AG09319 (cell line): ENCODE measurements at places on chromosomes 1 and 21.

GRCh38 chr21:21661741-21662140 is 663.5 kb downstream of the NCAM2 start:
- no peak for DNase-seq

DNA sequence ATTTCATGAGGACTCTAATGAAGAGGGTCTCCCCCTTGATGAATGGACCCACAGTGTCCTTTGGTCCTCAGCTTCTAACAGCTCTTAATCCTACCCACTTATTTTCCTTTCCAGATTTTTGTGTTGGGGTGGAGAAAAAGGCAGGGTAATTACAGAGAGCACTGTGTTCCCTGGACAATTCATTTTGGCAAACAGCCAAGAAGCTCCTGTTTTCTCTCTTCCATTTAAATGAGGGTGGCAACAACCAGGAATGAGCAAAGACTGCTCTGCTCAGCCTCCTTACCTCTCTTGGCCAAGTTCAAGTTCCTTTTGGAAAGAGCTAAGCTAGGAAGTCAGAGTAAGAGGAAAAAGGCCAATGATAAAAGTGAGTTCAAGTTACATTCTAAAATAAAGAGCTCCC is 11.9 kb downstream of the XKR8 start:
- no peak for DNase-seq

DNA sequence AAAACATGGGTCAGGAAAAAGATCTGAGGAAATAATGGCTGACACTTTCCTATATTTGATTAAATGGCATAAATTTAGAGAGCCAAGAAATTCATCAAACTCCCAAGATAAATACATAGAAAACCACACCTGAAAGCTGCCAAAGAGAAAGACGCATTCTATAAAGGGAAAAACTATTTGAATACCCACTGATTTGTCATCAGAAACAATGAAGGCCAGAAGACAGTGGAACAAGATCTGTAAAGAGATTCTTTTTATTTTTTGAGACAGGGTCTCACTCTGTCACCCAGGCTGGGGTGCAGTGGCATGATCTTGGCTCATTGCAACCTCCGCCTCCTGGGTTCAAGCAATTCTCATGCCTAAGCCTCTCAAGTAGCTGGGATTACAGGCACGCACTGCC is 17.4 kb downstream of the SDE2 start:
- no peak for DNase-seq

- DNase-seq: no peak
These were observed 27.7 kb upstream of the HAO2 start for GRCh38 chr1:119340861-119341261.

DNA sequence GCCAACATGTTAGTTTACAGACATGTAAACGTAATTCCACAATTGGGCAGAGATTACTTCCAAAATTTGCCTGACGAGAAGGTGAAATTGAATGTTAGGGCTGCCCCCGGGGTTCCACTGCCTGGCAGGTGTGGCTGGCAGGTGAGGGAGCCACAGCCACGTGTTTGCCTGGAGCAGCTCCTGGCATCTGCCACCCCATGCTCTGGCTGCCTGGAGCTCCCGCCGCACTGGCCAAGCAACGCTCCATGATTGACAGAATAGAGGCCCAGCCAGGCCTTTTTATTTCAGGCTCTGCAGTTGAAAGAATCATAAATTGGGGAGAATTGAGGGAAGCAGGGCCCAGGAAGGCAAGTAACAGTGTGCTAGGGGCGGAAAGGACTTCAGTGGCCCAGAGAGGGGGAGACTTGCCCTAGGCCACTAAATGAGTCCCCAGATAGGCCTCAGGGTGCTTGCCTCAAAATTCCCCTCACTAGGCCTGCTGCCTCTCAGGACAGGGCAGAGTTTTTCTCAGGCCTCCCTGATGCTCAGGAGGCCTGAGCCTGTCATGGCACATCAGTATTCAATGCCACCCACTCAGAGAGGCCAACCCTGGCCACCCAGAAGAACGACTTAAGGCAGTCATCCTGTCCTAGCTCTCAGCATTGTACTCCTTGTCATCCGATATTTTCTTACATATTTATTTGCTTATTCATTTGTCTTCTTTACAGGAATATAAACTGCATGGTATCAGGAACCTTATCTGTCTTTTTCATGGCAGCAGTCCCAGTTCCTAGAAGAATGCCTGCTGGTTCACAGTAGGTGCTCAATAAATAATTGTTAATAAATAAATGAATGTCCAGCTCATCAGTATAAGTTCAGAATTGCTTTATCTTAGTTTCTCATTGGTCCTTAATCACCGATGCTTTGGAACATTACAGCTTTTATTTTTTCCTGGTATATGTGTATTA is 16.6 kb upstream of the S1PR1 start:
- DNase-seq: no peak

DNA sequence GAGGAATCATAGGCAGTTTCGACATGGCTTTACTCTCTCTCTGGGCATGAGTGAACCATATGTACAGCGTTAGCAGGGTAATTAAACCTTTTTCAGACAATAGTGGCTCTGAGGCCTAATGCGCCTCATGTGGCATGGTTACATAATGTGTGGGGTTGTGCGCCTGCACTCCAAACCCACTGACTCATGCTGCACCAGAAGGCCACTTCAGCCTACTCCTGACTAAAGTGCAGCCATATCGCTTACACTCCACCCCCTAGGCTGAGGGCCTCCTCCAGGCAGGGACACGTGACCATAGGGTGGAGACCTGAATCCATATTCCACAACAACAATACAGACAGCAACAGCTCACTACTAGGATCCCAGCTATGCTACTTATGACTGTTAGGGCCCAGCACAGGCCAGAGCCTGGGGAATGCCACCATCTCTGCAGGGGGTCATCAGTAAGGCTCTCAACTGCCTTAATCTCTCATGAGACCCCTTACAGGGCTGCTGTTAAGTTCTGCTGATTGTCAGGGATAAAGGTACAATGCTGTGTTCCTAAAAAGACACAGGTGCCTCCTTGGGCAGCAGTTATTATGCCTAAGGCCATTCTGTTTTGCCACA is 13.4 kb upstream of the ODF2L start:
- no peak for DNase-seq

GRCh38 chr1:209618756-209619420 is 33.3 kb downstream of the LAMB3 start:
- DNase-seq: no peak

DNA sequence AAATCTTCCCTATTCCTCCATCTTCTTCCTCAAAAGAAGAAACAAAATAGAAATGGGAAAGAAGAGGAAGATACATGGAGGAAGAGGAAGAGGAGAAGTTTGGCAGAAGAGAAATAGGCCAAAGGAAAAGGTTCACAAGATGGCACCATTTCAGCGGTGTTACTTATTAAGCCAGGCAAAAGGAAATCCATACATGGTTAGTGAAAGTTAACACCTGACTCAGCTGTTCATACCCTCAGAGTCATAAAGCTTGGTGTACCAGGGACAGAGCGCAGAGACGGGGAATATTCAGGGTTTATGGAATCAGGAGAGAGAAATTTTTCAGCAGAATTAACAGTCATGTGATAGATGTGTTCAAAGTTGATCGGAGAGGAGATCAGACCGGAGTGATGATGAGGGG is 70.6 kb downstream of the COQ8A start:
- no peak for DNase-seq

GRCh38 chr1:201429736-201430501 is 8.4 kb upstream of the TNNI1 start:
- no peak for DNase-seq

DNA sequence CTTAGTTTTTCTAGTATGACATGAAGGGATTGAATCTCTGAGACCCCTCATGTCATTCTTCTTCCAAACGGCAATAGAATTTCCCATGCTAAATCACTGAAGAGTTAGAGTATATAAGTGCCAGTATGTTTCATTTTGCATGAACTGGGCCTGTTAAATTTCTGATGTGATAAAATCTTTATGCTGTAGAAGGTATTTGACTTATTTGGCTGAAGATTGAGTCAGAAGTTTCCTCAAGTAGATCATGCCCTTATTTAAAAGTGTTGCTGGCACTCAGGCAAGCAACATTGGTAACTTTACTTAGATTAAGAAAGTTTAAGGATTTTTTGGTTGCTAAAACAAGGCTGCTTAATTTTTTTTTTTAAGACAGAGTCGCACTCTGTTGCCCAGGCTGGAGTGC is 13.3 kb downstream of the ATF6 start:
- DNase-seq: no peak

GRCh38 chr1:23085696-23086095 is 66.4 kb downstream of the KDM1A start:
- DNase-seq: no peak

GRCh38 chr1:109208394-109208793 is 5.3 kb upstream of the SARS1 start:
- no peak for DNase-seq

DNA sequence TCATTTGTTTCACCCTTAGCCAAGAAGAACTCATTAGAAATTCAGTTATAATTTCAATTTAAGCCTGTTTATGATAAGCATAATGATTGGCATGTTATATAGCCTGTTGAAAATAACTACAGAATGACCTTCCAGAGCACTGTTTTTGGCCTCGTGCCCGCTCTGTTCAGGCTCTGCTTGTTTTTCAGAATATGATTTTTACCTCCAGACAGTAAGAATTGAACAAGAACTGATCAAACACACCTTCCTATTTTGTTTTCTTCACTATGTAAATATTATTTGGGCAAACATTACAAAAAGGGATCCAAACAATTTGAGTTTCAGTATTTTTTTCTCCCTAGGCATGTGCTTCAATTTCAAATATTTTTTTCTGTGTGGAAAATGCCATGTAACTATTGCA is 48.1 kb upstream of the ANGPTL1 start:
- DNase-seq: no peak

DNA sequence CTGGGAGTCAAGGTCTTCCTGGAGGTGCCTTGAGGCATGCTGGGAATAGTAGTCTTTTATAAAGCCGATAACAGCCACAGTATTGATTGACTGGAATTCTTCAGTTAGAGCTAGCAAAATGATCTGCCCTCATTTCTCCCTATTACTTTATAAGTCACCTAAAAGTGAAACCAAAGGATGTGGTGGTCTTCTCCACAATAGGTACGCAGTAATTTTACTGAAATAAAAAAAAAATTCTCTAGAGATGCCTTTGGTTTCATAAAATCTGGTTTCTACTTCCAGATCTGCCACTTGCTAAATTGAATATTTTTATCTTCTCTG is 518 bp upstream of the NDC1 start:
- DNase-seq: no peak

DNA sequence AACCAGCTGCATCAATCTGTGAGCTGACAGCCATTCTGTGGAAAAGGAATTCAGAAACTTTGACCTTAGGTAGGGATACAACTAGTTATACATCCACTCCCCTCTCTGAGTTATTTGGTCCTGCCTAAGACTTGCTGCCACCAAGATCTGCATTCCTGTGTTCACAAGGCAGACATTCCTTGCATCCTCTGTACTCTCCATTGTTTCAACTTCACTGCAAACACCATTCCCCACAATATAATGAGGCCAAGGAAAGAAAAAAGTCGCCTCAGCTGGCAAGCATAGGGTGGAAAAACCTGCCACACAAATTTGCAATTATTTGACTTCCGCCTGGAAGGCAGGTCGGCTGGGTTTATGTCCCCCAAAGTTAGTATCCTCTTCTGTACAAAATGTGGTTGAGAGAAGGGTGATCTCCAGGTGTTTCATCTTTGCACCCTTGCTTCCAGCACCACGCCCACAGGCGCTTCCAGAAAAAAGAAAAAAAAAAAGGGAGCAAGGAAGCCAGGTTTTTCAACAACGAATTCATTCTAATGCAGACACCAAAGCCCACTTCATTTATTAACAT is 676 bp upstream of the CTTNBP2NL start:
- no peak for DNase-seq

DNA sequence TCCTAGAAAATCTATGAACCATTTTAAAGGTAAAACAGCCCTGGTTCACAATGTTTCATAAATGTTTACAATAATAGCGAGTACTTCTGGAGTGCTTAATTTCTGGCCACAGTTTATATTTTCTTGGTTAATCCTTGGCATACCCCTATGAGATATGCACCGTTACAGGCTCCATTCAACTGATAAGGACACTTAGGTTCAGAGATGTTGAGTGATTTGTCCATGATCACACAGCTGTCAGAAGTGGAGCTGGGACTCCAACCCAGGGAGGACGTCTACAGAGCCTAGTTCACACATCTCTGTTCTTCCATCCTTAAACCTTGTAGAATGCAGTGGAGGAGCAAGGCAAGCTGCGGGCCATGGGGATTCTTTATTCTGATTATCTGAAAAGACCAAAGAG is 48.4 kb upstream of the RUNX1 start:
- DNase-seq: no peak

GRCh38 chr1:223211323-223211985 is 68.4 kb upstream of the TLR5 start:
- no peak for DNase-seq

DNA sequence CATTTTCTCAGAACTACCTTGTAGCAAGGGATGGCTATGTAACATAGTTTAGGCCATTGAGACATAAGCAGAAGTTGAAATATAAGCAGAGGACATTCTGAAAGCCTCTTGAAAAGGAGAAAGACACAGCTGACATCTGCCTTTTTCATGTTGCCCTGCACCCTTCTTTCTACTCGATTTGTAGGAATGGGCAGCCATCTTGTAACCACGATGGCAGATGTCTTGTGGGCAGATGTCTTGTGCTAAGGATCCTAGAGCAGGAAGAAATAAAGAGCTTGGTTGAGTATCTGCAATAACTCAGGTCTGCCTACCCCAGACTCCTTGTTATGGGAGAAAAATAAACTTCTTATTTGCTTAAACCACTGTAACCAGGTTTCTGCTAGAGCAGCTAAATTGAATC is 351.0 kb downstream of the PDE4B start:
- no peak for DNase-seq

DNA sequence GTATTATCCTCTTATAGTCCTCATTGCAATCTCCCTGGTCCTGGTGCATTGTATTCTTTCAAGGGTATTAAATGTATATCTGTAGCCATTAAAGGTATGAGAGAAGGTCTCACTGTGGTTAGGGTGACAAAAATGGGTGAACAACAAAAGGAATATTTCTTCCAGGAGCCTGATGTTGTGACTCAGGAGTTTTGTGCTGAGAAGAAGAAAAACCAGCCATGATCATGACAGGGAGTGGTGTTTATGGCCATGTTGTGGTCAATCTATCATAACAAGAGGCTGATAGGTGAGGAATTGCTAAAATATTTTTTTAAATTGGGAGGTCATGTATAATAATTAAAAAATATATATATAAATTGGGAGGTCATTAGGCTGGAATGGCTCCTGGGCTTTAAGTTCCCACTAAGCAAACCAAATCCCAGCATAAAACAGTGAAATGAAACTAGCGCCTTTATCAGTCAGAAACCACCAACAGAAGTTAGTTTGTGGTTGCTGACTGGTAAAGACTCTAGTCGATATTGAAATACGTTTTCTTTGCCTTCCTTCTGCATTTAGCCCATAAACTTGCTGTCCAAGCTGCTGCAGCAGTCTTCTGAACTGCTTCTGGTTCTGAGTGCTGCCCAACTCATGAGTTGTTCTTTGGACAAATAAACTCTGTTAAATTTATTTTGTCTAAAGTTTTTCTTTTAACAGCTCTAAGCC is 60.3 kb downstream of the TBX19 start:
- DNase-seq: no peak

- no peak for DNase-seq
These were observed 594 bp downstream of the LUZP1 start for GRCh38 chr1:23168079-23168444.
